ENCODE measurements at places on chromosomes 16 and 17. TPM values are rescaled to one million over a fixed set of nuclear protein-coding genes. Genes with fewer than 3 reads are reported as not detected.

Gene EFCAB5
- 0.08 TPM for total RNA-seq

Gene CCL8
- not detected for total RNA-seq

Gene UMOD
- total RNA-seq = 0.07 TPM

Gene EPN3
- total RNA-seq = 0.84 TPM

Gene CCL13
- total RNA-seq = not detected

Gene TSPAN10
- total RNA-seq = 0.17 TPM

Gene CD300LG
- total RNA-seq = not detected

Gene SMTNL2
- 0.14 TPM for total RNA-seq

Gene RUNDC3A
- 3.3 TPM for total RNA-seq

Gene PHF23
- total RNA-seq = 41.3 TPM

Gene WNK4
- total RNA-seq = 0.96 TPM

DNA sequence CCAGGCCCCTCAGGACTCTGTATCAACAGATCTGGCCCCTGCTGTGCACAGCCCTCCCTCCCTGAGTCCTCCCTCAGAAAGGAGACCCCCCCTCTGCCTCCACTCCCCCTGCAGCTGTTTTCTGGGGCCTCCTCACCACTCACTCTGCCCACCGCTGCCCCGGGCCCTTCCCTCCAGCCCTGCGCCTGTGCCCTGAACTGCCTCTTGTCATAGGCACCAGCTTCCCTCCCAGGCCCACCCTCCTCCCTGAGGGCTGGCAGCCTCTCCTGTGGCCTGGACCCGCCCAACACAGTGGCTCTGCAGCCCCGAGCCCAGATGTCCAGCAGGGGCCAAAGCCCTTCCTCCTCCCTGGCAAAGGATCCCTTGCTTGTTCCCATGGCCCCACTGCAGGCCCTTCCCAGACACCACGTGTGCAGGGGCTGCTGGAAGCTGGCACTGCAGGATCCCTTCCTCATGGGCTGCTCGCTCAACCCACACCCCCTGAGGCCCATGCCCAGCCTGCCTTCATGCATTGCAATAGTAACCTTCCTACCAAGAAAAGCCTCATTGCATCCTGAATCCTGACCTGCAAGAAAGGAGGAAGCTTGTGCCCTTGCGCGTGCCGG is 25.8 kb downstream of the GNPTG start:
- no peak for DNase-seq

DNA sequence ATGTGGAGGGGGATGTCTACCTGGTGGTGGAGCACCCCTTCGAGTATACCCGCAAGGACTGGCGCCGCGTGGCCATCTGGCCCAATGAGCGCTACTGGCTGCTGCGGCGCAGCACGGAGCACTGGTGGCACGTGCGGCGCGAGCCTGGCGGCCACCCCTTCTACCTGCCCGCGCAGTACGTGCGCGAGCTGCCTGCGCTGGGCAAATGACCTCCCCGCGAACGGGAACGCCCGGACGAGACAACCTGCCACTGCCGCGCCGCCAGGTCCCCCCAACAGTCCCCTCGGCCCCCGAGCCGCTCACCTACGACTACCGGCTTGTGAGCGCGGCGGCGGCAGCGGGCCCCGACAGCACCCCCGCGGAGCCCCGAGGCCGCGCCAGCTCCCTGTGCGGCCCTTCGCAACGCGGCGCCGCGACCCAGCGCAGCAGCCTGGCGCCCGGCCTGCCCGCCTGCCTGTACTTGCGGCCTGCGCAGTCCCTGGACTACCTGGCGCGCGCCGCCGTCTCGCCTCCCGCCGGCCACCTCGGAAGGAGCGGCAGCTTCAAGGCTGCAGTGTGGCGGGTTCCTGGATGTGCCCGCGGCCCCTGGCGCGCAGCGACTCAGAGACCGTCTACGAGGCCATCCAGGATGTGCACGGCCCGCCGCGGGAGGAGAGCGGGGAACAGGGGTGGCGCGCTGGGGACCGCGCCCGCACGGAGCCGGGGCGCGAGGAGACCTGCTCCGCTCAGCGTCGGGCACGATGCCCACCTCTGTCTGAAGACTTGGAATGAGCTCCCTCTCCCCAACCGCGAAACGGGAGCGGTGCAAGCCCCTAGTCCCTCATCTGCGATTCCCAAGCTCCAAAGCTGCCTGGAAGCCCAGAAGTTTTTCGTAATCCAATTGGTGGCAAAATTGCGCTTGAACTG is 48.7 kb upstream of the AMZ2 start:
- no peak for DNase-seq

DNA sequence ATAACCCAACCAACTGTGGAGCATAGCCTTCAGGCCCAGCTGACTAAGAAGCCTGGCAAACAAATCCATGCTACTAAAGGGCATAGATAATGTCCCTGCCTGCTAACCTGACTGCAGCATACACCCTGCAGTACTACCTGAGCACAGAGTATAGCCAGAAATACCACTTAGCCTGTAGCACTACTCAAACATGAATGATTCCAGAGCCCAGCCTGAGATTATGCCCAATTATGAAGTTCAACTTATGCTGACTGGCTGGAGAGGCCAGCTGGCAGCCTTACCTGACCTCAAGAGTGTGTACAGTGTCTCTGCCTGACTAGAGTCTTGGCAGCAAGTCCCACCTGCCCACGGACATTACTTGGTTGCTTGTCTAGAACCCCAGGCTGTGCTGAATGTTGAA is 1265.3 kb downstream of the CDH11 start:
- DNase-seq = no peak

- no peak for DNase-seq
Measured at GRCh38 chr16:68231384-68232136, 4.4 kb downstream of the ESRP2 start.

- peak; percentile 39 for DNase-seq
Measured at GRCh38 chr16:85615014-85615851, 2.1 kb downstream of the GSE1 start.

DNA sequence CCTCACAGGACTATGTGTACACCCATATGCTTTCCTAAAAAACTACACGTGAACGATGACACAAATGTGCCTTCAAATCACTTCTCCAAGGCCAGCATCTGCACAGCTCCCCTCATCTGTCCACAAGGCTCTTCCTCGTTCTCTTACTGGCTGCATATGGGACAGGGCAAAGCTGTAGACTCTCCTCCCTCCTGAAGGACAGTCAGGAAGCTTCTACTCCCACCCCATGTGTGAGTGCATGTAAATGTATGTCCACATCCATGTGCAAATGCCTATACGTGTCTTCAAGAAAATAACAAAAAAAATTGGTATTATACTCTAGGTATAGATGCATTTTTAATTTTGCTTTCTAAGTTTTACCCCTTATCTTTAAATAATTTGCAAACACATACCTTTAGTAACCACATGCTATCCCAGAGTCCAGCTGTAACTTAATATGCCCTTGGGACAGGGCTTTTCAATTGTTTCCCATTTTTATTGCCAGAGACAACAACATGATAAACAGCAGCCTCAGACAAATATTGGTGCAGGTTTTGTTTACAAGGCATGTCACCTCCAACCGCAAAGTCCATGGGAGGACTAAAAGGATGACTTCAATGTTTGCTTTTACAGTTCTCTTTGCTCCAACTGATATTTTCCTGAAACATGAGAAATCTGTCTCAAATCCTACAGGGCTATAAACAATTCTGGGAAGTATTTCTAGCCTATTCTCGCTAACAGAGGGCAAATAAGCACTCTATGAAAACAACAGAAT is 31.6 kb upstream of the FAAP100 start:
- no peak for DNase-seq

GRCh38 chr16:89700649-89701424 is 668 bp downstream of the SPATA2L start:
- no peak for DNase-seq

DNA sequence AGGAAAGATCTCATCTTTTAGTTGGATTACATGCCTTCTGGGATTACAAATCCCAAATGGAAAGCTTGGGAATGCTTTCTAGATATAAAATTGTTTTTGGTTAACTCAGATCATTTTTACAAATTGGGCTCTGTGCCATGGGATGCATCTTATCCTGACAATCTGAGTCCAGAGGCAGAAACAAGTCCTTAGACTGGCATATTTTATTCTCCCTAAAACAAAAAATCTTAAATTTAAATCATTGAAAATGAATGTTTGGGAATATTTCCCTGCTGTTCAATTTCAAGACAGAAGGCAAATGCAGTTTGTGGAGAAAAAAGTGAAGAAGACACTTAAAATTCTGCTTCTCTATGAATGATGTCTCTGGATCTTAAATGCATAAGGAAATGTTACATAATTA is 456.6 kb upstream of the GOT2 start:
- DNase-seq = no peak

GRCh38 chr17:12667299-12667958 is 1.7 kb downstream of the MYOCD start:
- DNase-seq = no peak

- DNase-seq = no peak
Measured at GRCh38 chr17:56863974-56864373, 30.0 kb downstream of the DGKE start.

DNA sequence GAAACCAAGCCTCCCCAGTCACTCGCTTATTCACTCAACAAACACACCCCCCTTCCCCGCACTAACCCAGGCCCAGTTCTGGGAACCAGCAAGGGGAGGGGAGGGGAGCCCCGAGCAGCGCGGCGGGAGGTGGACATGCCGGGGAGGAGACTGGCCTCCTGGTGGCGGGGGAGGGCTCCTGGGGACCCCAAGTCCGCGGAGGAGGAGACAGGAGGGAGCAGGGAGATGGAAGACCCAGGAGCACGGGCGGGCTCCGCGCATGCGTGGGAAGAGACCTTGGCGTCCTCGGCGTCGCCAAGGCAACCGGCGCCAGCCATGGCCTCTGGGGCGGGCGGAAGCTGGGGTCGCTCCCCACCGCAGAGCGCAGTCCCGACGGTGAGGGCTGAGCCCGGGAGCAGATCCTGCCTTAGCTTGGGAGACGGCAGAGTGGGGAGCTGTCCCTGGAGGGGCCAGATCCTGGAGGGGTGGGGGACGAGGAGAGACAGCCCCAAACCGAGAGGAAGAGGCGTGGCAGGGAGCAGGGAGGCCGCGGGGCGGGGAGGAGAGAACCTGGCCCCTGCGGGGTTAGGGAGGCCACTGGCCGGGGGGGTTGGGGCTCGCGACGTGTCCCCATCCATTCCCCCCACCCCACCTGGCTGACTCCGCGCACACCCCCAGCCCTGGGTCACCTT is at the start of gene PRR29:
Gene PRR29, plus strand, starts transcription at position 302 of the 671 bp plus-strand sequence. Its CDS starts 14 bp downstream, at position 316.
- no peak for DNase-seq

GRCh38 chr17:38402897-38403296 is 25.4 kb upstream of the ARHGAP23 start:
- no peak for DNase-seq

- no peak for DNase-seq
Measured at GRCh38 chr16:1495211-1495888, 2.2 kb downstream of the TELO2 start.

DNA sequence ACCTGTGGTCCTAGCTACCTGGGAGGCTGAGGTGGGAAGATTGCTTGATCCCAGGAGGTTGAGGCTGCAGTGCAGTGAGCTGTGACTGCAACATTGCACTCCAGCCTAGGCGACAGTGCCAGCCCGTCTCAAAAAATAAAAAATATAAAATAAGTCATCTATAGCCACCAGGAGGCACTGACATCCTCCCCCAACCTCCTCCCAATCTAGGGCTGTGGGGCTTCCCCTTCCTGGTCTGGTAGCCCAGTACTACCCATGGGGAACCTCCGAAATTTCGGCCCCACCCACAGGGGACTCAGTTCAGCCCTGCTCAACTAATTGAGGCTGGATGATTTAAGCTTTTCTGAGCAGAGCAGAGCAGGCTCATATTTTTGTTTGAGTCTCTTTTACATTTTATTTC is 3.2 kb downstream of the ZSCAN10 start:
- DNase-seq = no peak

DNA sequence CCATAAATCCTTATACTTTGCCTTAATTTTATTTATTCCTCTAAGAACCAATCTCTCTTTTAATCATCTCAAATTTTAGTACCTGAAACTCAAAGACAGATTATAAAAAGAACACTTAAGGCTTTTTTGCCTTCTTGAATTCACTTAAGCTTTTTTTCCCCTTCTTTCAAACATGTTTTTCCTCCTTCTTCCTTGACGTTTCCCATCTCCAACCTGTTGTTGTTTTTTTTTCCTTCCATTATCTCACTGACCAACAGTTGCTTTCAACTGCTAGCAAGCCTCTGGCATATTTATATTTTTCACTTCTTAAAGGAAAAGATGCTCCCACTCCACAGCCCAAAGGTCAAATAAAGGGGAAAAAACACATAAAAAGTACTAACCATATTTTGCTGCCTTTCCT is 32.2 kb downstream of the SPOP start:
- DNase-seq = no peak

DNA sequence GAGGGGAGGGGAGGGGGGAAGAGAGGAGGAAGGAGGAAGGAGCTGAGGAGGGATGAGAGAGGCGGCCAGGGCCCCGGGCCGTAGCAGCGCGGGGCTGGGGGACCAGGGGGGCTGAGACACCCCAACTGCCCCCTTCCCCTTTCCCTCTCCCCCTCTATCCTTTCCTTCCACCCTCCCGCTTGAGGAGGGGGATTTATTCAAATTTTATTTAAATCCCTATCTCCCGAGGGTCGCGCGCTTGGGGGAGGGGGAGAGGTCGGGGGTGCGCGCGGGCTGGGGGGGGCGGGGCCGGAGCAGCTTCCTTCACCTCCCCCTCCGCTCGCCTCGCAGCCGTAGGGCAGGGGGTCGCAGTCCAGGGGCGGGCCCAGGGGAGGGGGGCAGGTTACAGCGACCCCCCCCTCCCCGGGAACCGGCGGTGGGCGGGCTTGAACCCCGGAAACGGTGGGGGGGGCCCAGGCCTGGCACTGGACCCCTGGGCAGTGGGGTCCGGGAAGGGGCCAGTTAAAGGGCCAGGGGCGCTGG is at the start of gene FBXL19:
Gene FBXL19, plus strand, starts transcription at position 19 of the 522 bp plus-strand sequence. CDS start 2,183 bp downstream, outside the sequence.
- DNase-seq = no peak

DNA sequence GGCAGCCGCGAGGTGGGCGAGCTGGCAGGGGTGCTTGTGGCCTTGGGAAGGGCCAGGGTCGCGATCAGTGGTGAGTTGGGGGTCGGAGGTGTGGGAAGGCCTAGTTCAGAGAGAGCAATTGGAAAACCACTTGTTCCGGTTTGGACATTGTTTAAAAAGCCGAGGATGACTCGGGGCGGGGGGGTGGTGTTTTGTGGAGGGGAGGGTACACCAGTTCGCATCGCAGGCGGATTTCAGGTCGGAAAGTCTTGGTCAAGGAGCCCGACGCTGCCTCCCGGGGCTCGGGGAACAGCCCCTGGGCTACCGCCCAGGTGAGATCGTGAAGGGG is 66.4 kb downstream of the KPNA2 start:
- DNase-seq = no peak

DNA sequence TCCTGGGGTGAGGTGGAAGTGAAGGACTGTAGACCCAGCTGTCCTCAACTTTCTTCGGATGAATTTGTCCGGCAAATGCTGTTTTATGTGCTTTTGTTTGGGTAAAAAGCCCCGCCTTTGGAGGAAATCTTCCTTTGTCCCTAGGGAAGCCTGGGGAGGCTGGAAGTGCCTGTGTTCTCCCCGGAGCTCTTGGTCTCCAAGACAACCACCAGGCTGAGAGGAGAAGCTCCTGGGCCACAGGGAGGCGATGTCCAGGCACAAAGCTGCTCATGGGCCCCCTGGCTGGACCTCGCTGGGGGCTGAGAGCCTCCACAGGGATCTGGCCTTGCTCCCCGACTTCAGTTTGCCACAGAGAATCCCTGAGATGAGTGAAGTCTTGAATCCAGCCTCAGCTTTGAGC is 293.1 kb upstream of the N4BP1 start:
- no peak for DNase-seq

GRCh38 chr17:38877130-38877851 is 7.4 kb downstream of the LASP1 start:
- no peak for DNase-seq

GRCh38 chr17:12007466-12007865 is 10.2 kb upstream of the ZNF18 start:
- no peak for DNase-seq

- no peak for DNase-seq
Measured at GRCh38 chr17:48728232-48729231, at the start of gene HOXB13. TSS of gene HOXB13 (minus strand) at chr17:48728750. CDS start at chr17:48728593, 157 bp downstream.

GRCh38 chr17:50903604-50904517 is 37.7 kb upstream of the TOB1 start:
- no peak for DNase-seq

Data from kidney epithelial cell (primary cell).